ENCODE measurements at places on chromosomes 4 and X.

DNA sequence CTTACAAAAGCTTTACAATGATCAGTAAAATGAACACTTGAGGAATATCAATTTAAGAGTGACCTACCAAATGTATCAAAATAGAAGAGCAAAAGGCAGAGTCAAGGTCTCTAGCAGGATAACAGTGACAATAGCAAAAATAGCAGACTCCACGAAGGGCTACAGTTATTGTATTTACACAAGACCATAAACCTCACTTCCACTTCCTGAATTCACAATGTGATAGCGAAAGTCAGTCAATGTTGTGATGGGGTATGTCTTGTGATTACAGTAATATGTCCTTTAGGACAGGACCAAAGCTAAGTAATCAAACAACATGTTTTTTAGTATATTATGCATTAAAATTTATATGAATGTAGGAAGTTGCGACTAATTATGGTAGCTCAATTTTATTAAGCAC lies 139.6 kb downstream of the IQCM start:
- DNase-seq = no peak

DNA sequence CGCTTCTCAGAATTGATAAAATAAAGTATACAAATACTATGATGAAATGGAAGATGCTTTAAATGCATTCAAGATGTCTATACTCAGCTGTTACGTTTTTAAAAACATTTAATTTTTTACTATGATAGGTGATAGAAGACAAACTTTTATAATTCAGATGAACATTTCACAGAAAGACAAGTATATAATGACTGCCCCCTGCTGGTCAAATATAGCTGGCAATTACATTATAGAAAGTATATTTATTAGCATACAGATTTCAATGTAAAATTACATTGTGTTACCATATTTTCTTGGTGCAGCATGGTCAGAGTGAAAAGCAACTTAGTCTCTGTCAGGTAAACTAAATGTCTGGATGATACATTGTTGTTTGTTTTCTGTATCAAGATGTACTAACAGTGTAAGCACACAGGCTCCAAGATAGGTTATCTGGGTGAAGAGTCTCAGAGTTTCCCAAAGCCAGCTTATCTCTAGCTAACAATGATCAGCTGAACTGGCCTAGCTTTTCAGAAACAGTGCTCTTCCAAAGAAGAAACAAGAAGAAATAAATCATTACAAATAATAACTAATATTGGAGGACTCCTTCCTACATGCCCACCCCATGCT lies 54.1 kb downstream of the SRPX start:
- DNase-seq = no peak

GRCh38 chr4:7270121-7270520 lies 77.8 kb downstream of the SORCS2 start:
- no peak for DNase-seq

GRCh38 chr4:87985097-87985886 lies 9.8 kb downstream of the SPP1 start:
- no peak for DNase-seq

DNA sequence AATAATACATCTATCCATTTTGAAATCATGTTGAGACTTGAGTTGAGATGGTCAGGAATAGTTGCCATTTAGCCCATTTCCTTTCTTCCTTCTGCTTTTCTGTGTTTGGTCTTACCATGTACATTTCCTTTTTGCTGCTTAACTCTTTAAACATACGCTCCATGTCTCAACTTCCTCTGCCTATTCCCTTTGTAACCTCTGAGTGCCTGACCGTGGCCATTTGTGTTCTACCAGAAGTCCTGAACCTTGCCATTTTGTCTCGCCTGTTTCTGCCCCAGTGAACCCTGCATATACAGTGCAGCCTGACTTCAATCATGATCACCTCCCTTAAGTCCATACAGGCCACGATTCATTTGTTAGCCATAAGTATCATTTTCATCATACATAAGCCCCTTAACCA lies 169.0 kb downstream of the RAPGEF2 start:
- DNase-seq = no peak

- DNase-seq = no peak
These were observed 19.3 kb downstream of the SEC24D start for GRCh38 chr4:118816538-118817177.

- DNase-seq = no peak
These were observed 60.4 kb downstream of the CLCN4 start for GRCh38 chrX:10217198-10217597.

DNA sequence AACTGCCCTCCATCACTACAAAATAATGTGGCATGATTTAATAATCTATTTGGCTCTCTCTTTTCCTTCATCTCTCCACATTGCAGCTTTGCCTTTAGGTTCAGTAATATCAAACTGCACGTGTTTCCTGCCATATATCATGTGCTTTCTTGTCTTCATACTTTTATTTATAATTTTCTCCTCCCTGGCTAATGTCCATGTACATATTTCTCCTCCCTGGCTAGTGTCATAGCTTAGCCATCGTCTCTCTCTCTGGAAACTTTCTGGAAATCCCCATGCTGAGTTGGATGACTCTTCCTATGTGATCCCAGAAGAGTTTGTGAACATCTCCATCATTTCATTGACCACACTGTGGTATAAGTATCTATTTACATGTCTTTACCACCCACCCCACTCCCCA lies 21.3 kb upstream of the PDGFC start:
- no peak for DNase-seq

DNA sequence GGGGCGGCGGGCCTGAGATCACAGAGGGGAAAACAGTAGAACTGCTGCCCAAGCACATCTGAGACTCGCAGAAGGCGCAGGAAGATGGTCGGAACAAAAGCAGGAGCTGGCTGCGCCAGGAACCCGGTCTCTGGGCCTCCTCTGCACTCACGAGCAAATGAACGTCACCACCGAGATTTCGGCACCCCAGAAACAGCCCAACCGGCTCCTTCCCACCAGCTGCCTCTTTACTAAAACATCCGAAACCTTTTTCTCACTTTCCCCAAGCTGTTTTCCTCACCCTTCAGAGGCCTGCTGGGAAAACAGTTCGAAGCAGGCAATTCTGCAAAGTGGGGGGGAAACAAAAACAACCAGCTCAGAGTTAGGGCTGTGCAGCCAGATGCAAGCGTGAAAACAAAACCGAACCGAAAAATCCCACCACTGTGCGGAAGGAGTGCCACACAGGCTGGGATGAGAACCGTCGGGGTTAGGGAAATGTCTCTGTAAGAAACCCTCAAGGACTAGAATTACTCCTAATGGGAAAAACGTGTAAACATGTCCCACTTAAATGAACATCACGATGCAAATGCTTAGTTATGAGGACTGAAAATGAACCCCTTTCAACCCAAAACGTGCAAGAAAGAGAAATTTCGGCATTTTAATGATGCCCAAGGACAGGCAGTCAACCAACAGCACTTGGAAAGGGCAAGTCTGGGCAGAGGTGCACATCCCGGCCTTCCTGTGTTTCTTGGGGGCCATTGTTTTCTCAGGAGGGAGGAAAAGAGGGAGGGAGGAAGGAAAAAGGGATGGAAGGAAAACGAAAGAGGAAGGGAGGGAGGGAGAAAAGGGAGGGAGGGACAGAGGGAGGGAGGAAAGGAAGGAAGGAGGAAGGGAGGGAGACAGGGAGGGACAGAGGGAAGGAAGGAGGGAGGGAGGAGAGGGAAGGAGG lies 15.8 kb downstream of the DHRSX start:
- no peak for DNase-seq

GRCh38 chr4:169268951-169269760 lies 1.6 kb downstream of the SH3RF1 start:
- DNase-seq = no peak

- DNase-seq = no peak
These were observed 26.9 kb downstream of the UBA6 start for GRCh38 chr4:67674098-67674497.

Data from cortex of kidney (tissue), 1 donor.